ENCODE measurements at places on chromosomes 1 and 21. TPM values are rescaled to one million over a fixed set of nuclear protein-coding genes. Genes with fewer than 3 reads are reported as not detected.

- DNase-seq = no peak
Measured at GRCh38 chr1:116808200-116808847, 54.1 kb downstream of the CD2 start.

- DNase-seq = no peak
Measured at GRCh38 chr1:39637361-39637760, 2.1 kb downstream of the HEYL start.

DNA sequence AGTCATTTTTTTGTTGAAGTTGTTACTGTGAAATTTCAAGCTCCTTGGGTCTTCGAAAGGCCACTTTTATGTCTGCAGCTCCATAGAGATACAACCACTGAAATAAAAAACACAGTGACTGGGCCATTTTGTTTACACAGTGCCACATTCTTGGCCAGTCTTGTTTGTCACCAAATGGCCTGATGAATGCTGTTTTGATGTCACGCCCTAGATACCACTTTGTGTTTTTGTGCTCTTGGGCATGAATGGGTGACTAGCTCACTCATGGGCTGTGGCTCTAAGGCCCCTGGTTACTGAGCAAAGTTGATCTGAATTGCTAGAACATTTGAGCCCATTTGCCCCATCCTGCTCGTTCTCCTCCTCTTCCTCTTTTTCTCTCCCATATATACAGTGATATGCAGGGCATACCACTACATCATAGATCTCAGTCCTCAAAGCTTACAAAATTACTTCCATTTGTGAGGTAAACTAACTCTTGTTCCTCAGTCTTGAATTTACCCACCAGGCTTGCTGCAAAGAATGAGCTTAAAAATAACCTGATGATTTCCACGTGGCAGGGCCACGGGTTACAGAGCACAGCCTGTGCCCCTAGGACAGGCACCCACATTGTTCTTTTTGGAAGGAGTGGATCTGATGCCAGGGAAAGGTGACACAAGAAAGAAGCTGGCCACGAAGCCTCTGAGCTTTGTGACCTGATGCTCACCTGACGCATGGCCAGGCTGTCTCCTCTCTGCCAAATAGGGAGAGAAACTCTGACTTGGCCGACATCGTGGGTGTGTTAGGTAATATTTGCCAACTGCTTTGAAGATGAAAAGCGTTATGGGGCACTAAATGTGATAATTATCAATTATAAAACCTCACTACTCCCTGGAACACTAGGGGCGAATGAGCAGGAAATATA lies 92.4 kb downstream of the RUNX1 start:
- no peak for DNase-seq

DNA sequence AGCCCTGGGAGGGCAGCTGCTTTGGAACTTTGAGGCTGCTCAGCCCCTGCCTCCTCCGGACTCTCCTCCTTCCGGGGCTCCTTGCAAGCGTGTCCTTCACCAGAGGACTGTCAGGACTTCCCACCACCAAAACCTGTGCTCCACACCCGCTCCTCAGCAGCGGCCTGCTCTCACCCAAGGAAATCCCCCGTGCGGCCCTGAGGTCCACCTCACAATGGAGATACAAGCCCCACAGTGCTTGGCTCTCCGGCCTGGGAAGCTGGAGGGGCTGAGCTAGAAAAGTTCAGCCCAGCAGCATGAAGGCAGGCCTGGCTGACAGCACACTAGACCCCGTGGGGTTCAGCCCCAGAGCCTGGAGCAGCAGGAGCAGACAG lies 33.6 kb downstream of the PGBD5 start:
- no peak for DNase-seq

DNA sequence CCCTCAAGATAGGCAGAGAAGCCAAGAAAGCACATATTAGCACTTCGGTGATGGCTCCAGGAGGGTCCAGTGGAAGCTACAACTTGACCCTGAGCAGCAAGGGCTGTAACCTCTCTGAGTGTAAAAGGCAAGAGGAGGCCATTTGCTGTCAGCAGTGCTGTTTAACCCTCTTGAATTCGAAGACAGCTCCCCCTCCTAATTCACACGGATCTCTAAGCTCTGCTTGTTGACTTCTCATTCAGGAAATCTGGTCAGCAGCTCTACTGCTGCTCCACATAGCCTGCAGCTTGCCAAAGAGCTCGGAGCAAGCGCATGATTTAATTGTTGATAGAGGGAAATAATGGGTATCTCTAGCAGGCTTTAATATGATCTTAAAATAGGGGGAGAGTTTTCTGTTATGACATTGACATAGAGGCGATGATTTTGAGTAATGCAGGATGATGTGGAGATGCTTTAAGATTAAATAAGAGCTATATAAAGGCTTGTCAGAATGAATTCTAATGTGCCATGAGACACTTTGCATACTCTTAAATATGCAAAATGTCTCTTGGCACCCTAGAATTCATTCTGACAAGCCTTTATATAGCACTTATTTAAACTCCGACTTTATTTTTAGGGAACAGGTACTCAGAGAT lies 79.4 kb upstream of the USH2A start:
- no peak for DNase-seq

Gene RNU1-1
- polyA plus RNA-seq = 3.2 TPM

Gene TENT5C
- 10.4 TPM for polyA plus RNA-seq

Gene XCL1
- polyA plus RNA-seq = 1.6 TPM

Gene HOOK1
- 35.6 TPM for polyA plus RNA-seq

Gene ABCG1
- 6.4 TPM for polyA plus RNA-seq

All from large intestine (tissue), 12 donors.